ENCODE measurements at places on chromosomes 2 and 18.

DNA sequence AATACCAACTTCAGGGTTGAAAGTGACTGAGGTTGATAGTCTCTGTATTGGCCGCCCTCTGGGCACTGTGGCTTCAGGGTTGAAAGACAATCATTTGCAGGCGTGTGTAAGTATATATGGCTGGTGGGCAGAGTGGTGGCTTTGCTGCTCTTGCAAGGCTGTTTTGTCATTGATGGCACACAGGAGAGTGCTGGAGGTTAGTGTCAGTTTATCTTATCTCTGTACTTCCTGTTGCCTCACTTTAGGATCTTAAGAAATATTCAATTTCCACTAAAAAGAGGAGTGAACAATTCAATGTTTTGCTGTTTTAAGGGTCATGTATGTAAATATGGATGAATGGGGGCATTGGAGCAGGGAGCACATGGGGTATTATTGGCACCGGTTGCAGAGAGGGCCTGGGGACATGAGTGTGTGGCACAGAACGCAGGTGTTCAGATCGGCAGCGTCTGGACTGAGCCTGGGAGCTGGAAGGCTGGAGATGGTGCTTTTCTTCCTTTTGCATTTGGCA lies 51.5 kb downstream of the NCK2 start:
- no peak for DNase-seq

DNA sequence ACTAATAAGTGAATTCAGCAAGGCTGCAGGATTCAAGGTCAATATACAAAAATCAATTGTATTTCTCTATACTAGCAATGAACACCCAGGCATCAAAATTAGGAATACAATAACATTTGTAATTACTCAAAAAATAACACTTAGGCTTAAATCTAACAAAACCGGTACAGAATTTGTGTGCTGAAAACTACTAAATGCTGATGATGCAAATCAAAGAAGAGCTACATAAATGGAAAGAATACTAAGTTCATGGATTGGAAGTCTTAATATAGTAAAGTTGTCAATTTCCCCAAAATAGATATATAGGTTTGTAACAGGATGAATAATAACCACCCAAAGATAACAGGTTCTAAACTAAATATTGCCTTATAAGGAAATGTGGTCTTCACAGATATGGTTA lies 286.5 kb downstream of the ALK start:
- no peak for DNase-seq

- no peak for DNase-seq
Observed at GRCh38 chr2:240192661-240193060, 52.2 kb upstream of the OTOS start.

DNA sequence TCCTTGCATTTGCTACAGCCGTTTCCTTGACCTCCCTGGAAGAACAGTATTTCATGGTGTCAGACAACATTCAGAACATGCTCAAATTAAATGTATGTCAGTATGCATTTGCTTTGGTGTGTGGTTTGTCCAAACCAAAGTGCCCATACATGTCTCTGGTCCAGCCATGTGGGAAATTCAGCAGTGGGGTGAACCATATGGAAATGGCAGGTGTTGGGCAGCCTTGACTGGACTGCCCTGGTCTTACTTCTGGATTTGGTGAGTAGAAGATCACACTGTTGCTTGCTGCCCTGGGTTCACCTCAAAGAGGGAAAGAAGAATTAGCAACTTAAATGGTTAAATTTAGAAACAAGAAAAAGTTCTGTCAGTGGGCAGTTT lies 84.5 kb downstream of the MSH2 start:
- no peak for DNase-seq

- DNase-seq: no peak
Observed at GRCh38 chr18:9483526-9483925, 8.2 kb downstream of the RALBP1 start.

GRCh38 chr18:27022477-27022876 lies 157.0 kb upstream of the AQP4 start:
- DNase-seq: no peak

- peak; percentile 7 for DNase-seq
Observed at GRCh38 chr2:119476301-119477112, 44.9 kb downstream of the TMEM37 start.

Data from stimulated activated CD4-positive, alpha-beta T cell treated with anti-CD3 and anti-CD28 coated beads, Interleukin-12 subunit alpha, Interleukin-12 subunit beta, amount 100 ng/mL, for 24 hours (primary cell).